Cortex of kidney (tissue), 1 donor: ENCODE measurements at places on chromosomes 16 and 17.

DNA sequence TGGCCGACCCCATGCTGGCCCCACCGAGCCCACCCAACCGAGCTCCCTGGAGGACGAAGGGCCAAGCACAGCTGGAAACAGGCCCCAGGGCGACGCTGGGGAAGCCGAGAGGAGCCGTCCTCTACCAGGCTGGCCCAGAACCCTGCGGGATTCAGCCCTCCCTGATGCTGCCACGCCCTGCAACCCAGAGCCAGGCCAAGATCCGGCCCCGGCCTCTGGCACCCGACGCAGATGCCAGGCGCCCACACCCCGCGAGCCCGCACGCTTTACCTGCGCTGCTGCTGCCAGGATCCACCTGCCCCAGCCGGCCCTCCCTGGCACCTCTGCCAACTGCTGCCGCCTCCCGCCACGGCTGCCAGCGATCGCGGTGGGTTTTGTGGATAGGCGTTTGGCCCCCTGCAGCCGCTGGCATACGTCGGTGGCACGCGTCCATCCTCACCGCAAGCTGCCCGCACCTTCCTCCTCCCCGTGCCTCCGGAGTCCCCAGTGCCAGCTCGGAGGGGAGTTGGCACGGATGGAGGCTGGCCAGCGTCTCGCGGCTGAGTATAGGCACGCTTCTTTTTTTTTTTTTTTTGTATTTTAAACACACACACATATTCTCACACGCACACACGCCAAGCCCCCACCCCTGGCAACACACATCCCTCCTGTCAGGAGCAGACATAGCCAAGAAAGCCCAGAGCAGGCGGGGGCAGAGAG lies 41.3 kb upstream of the ACSF3 start:
- no peak for DNase-seq

GRCh38 chr16:57867000-57867561 lies 64.8 kb upstream of the KIFC3 start:
- DNase-seq = no peak

DNA sequence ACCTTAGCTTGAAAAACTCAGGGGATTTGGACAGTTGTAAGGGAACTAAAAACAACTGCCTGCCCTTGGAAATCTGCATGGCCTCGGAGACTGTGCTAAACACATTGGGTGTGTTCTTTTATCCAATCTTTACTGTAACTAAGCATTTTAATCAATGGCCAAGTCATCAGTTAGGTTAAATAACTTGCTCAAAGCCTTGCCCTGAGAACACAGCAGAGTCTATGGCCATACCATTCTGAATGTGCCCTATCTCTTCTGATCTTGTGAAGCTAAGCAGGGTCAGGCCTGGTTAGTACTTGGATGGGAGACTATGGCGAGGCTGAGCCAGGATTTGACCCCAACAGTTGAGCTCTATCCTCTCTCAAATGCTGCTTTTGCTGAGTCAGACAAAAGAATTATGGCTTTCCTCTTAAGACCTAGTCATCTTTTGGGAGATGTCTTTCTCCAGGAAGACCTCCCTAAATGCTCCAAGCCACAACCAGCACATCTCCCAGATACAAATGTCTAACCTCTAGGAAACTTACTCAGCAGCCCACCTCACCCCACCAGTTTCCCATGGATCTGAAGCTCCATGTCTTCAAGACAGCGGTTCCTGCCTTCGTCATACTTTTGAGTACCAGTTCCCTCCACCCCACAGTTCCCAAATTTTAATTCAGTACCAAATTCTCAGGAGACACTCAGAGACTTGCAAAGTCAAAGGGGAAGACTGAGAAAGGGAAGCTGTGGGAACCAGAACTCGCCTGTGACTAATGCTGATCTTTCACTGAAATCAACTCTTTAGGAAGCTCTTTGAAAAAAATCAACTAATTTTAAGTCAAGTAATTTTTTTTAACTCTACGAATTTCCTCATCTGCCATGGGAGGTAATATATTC lies 336.1 kb downstream of the MAF start:
- DNase-seq = no peak

GRCh38 chr16:81608523-81609209 lies 164.1 kb downstream of the CMIP start:
- DNase-seq = no peak

DNA sequence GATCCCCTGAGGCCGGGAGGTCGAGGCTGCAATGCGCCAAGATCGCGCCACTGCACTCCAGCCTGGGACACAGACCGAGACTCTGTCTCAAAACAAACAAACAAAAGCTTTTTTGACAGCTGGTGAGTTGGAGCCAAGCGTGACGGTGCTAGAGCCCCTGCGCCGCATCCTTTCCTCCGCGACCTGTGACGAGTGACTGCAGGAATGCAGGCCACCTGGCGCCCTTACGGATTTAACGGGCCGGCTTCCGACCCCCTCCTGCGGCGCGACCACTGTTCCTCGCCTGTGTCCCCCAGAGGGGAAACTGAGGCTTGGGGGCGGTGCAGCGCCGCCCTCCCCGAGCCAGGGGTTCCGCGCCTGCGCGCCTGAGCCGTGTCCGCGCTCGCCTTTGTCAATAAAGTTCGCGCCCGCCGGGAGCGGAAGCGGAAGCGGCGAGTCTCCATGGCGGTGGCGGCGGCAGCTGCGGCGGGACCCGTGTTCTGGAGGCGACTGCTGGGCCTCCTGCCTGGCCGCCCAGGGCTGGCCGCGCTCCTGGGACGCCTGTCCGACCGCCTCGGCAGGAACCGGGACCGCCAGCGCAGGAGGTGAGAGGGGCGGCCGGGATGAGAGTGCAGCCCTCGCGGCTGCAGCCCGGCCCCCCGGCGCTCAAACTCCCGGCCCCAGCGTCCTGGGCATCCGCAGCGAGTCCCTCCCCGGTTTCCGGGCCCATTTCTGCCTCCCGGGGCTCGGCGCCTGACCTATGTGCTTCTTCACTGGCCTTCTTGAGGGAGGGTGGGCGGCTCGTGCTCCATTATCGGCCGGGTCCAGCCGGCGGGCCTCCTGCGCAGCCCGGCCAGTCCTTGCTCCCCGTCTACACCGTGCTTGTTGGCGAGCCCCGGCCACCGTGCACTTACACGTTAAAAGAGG lies at the start of gene PGS1:
TSS of gene PGS1 (plus strand) at position 425 of the 906 bp plus-strand sequence. CDS start at position 442, 17 bp downstream.
- no peak for DNase-seq

DNA sequence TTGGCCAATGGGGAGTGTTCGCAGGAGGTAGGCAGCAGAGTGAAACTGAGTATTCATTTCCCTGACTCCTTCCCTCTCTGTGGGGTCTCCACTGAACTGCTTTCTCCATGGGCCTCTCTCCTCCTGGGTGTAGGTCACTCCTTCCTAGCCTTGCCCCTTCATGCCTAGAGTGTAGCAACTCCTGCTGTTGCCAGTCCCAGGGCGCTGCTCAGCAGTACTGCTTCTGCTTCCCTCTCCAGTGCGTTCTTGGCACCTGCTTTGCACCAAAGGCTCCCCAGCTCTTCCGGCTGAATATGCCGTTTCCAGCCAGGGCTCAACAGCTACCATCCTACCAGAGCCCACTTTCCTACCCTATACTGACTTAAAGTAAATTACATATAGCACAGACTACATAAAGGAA lies 92.2 kb downstream of the MAF start:
- DNase-seq = no peak

- no peak for DNase-seq
Measured at GRCh38 chr17:42937712-42938596, 26.3 kb downstream of the AARSD1 start.

- DNase-seq = no peak
Measured at GRCh38 chr17:41511116-41511515, 5.7 kb upstream of the KRT13 start.

- DNase-seq = no peak
Measured at GRCh38 chr17:48719642-48720265, 2.6 kb downstream of the PRAC1 start.

- DNase-seq = no peak
Measured at GRCh38 chr16:74580833-74581232, 26.1 kb downstream of the GLG1 start.

DNA sequence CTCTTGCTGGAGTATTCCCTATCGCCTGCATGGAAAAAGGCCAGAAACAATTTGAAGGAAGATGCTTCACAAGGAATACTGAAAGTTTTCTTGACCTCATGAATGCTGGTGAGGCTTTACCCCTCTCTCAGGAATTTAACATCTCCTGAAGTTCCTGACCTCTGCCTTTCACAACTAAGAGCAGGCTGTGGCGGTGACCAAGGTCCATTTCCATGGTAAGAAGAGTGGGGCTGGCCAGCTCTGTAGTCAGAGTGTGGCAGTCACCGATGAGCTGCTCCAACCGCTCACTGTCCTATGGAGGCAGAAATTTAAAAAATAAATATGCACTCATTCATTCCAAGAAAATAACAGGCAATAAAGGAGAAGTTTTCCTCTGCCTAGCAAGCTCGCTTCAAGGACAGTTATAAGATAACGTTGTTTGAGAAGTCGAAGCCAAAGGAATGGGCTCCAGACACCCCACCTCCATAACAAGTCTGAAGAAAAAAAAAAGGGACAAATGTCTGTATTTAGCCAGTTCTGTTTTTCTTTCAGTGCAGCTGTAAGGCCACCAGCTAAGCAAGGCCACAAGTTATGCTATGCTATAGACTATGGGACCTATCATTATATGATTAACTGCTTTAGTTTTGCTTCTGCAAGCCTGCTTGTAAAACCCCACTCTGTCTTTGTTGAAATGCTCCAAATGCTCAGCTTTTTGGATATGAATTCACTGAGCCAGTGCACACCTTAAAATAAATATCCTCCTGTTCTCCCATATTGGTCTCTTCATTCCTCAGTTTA lies 6.0 kb upstream of the CCL4L2 start:
- no peak for DNase-seq

- no peak for DNase-seq
Measured at GRCh38 chr16:17367923-17368322, 102.8 kb downstream of the XYLT1 start.

DNA sequence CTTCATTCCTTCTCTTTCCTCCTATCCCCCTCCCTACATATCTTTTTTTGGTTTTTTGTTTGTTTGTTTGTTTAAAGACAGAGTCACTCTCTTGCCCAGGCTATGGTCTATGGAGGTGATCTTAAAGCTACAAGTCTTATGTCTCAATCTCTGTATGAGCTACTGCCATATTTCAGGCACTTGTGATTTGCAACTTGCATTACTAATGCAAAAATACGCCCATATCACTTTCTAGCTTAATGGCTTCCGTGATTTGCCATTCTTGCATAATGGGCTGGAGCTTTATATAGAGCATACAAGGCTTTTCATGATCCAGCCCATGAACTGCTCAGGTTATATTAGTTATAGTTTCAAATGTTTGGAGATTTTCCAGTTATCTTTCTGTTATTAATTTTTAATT lies 7.5 kb downstream of the CFAP97D1 start:
- DNase-seq = no peak

DNA sequence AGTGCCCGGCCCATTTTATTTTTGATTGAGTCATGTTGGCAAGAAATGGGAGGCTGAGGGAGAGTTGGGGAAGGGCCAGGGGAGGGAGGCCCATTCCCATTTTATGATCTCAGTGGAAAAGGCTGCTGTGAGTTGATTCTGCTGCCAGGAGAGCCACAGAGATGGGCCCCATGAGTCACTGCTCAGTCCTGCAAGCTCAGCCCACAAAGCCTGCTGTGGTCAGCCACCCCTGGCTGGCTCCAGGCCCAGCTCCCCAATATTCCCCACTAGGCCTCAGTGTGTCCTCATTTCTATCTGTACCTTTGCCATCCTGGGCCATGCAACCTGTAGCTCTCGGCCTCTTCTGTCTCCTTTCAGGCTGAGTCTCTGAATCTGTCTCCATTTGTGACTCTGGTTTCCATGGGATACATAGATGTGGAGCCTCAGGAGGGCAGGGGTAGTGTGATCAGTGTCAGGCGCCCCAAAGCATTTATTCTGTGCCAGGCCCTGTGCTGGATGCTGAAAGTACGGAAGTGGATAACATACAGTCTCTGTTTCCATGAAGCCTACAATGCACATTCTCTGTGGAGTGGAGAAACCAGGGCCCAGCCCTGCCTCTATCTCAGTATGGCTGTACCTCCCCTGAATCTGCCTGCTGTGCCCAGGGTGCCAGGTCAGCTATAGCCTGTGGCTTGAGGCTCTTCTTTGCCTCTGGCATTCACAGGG lies 1.9 kb upstream of the PLEKHG4 start:
- no peak for DNase-seq

DNA sequence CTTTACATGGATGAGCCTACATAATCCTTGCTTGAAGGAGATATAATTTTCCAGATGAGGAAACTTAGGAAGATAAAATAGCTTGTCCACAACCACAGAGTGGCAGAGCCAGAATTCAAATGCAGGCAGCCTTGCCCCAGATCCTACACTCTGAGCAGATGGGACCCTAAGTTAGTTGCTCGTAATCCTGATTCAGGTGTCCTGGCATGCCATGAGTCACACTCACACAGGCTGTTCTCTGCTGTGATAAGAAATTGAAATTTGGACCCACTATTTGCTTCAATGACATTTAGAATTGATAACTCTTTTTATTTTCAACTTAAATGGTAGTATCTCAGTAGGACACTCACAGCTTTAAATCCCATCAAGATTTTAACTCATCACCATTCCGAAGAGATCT lies 150.7 kb upstream of the CACNG5 start:
- no peak for DNase-seq

DNA sequence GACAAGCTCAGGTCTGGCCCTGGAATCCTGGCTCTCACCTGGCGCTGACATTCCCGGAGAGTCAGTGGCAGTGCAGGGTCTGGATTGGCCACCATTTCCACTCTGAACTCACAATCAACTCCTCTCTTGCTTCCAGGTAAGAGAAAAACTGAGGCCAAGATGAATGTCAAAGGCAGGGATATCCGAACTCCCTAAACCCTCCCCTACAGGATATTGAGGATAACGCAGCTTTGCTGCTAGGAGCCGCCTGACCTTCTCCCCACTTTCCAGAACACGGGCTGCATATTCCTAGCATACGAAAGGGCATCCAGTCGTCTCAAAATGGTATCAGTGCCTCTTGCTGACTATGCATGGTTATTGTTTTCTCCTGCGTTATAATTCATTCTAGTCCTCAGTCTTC lies 473.4 kb downstream of the SOX9 start:
- no peak for DNase-seq

DNA sequence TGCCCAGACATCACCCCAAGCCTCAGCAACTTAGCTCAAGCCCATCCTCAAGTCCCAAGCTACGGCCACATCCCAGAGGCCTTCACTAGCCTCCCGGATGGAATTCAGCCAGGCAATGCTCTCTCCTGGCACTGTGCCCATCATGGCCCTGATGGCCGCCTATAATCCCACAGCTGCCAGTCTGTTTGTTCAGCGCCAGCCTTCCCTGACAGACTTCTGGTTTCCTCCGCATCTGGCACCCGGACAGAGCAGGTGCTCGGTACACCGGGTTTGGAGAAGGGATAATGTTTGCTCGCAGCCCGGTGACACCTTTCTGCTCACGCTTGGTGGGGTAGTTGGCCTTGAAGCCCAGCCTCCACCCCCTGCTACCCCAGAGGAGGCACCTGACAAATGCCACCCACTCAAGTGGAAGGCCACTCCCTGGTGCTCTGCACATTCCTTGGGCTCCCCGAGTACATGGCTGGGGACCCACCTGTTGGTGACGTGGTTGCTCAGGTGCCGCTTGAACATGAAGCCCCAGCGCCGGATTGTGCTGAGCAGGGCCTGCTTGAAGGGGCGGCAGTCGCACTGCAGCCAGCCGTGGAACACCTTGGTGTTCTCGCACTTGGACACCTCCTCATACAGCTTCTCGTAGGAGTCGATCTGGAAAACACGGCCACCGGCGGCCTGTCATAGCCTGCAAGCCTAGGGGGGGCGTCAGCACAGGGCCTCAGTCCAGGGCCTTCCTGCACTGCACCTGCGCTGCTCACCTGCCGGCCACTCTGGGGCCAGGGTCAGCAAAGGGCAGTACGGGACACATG lies 47.1 kb downstream of the DNAH17 start:
- no peak for DNase-seq

GRCh38 chr16:89573826-89574680 lies 1.5 kb upstream of the CPNE7 start:
- no peak for DNase-seq
